ENCODE measurements at places on chromosomes 1 and 21.
A peak's percentile ranks its signal among the peaks of the same experiment; 100 is the strongest.

DNA sequence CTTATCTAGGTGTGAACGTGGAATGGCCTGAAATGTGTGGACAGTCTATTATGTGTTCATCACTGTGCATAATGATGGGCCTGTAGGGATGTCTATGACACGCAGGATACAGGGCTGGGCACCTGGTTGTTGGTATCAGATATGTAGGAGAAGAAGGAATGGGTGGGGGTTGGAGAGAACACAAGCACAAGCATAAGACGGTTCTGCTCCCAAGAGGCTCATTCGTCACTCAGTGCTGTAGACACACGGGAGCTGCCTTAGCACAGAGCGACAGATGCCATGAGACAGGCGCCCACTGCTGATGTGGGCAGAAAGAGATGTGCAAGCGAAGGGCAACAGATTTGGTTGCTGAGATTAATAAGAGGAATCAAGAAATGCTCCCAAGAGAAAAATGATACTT is 256.2 kb downstream of the DISC1 start:
- no peak for DNase-seq

GRCh38 chr1:218995091-218995665 is 178.5 kb upstream of the LYPLAL1 start:
- no peak for DNase-seq

DNA sequence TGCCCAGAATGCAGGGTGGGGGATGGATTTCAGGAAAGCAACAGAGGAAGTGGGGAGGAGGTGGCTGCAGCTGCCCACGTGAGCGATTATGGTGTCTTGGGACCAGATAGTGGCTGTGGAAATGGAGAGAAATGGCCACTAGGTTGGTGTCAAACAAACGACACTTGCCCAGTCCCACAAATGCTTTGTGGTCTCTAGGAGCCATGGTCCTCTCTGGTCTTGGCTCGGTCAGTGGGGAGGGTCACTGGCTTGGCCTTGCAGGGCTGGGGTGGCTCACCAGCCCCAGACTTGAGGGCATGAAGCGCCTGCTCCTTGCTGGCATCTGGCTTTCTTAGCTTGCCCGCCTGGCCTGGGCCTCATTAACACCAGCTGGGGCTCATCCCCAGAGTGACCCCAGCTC is 7.2 kb downstream of the PADI2 start:
- DNase-seq, result no peak

DNA sequence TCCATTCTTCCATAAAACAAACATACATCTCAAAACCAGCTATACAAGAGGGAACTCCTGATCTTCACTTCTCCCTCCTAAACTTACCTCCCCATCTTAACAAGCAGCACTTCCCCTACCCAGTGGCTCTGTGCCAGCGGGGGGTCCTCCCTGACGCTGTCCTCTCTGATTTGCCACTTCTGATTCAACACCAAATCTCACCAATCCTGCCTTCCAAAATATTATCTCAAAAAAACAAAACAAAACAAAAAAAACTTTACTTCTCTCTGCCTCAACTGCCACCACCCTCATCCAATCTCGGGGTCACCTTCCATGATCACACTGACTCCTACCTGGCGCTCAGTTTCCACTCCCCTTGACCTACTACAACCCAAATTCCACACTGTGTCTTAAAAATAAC is 72.8 kb downstream of the SLC45A1 start:
- DNase-seq, result no peak

- DNase-seq, result no peak
Measured at GRCh38 chr1:234963180-234963903, 165.3 kb downstream of the TOMM20 start.

GRCh38 chr1:192559115-192560006 is 16.2 kb upstream of the RGS1 start:
- no peak for DNase-seq

DNA sequence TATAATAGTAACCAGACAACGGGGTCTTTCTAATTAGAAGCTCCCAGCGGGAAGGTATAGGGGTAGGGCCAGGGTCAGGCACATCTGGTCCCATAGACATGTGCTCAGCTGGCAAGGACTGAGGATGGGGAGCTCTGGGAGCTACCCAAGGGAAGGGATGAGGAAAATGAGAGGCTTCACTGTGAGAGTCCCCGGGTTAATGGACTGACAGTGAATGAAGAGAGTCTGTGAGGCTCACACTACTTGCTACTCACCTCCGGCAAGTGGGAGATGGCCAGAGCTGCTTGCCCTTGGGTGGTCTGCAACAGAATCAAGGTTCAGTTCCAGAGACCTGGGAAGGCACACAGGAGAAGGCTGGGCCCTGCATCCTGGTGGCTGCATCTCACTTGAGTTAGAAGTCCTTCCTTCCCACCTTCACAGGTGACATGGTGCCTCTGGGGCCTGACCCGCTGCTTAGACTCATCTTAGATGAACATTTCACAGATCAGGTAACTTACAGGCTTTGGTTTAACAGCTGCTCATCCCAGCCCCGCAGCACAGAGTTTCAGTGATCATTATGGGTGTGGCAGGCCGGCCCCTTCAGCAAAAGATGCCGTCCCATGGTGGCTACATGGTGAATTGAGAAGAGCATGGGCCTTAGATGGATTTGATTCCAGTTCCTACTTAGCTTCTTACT is 31.7 kb downstream of the EIF2D start:
- DNase-seq, result no peak

DNA sequence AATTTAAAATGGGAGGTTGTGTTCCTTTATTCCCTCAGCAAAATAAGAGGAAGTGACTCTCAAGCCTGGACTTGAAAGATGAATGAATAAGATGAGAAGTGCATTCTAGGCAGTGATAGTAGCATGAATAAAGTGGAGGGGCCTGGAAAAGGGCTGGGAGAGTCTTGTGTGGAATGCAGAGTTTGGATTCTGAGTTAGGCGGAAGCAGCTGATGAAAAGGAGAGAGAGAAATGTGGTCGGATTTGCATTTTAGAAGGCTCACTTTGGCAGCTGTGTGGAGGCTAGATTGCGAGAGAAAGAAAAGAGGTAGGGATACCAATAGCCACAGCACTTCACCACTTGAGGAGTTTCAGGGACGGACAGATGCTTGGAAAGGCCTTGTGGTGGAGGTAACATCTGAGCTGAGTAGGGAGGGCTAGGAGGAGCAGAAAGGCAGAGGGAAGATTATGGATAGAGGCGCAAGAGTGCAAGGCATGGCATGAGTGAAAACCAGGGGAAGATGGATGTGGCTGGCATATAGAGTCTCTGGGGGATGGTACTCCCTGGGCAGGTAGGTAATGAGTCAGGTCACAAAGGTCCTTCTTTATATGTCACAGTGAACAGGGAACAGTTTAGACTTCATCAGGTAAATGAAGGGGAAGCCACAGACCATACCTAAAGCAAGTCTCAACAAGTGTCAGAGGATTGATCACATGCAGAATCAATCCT is 59.6 kb downstream of the ST3GAL3 start:
- no peak for DNase-seq

GRCh38 chr1:40316595-40317393 is at the start of gene COL9A2:
Gene COL9A2 (minus strand): TSS chr1:40317286. CDS start chr1:40317197, 89 bp downstream.
- DNase-seq, result peak; percentile 69

DNA sequence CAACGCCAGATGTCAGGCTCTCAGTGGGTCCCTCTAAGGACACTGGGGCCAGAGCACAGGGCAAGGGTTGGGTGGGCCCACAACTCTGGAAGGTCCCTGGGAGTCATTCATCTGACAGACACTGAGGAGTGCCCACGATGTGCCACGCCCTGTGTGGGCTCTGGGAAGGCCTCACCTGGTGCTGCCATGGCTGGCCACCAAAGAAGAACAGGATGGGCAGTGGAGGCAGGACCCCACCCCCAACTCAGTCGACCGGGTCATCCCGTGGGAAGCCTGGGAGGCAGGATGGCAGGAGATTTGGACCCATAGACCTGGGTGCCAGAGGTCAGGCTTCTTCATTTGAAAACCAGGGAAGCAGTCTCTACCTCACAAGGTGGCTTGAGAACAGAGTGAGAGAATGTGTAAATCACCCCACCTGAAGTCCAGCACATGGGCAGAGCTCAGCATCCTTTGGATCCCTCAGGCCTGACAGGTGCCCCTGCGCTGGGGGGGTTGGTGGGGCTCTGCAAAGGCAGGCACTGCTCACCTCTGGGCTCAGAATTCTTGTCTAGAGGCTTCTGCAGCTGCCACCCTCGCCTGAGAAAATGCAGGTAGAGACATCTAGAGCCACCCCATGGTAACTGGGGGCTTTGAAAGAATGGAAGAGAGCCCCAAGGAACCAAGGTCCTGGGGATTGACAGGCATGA is 1.2 kb upstream of the SELENON start:
- DNase-seq, result no peak

DNA sequence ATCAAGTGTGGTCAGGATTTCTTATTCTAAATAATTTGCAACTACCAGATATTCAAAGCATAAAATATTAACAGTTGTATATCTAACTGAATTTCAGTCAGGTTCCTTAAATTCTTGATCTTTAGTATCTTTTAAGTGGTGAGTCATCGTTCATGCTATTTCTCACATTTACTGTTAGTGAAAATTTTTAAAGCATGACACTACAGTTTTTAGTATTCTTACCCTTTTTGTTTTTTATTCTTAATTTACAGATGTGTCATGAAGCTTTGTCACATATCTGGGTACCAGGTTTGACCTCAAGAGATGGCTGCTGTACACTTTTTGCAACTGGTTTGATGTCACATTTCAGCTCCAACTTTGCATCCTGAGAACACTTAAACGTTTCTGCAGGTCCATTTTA is 12.7 kb downstream of the AKIRIN1 start:
- no peak for DNase-seq

All from substantia nigra (tissue), 51 donors.